ENCODE measurements at places on chromosomes 2 and 18.

DNA sequence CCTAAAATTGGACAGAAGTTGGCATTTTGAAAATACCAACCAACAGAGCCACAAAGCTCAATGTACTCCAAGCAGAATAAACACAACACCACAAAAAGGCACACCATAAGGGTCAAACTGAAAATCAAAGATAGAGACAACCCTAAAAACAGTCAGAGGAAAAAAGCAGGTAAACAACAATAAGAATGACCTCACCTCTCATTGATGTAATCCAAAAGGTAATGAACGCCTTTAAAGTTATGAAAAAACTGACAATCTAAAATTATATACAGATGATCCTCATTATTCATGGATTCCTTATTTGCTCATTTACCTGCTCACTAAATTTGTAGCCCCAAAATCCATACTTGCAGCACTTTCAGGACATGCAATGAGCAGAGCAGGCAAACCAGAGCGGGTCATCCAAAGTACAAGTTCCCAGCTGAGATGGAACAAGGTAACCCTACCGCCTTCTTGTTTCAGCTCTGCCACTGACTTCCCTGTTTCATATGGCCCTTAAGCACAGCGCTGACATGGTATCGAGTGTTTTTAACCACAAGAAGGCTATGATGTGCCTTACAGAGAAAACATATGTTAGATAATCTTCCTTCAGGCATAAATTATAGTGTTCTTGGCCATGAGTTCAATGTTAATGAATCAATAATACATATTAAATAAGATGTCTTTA, 17.0 kb downstream of the RTN4 start:
- DNase-seq, result no peak

GRCh38 chr2:88489181-88489580, 36.7 kb upstream of the FOXI3 start:
- no peak for DNase-seq

- DNase-seq, result no peak
Measured at GRCh38 chr2:222568865-222569264, 87.0 kb downstream of the FARSB start.

DNA sequence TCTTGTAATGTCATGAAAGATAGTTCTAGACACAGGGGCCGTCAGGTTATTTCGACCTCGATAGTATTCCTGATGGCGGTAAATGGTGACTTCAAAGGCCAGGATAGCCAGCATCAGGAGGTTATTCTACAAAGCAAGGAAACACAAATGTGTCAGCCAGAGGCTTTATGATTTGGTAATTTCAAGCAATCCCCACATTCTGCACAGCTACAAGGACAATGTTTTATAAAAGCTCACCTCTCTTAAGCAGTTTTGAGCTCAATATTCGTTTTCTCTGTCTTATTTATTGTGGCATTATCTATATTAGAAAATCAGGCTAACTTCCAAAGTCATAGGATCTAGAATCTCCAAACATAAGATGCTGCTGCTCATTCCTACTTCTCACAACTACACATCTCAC, 235.2 kb downstream of the NAPG start:
- DNase-seq, result no peak

GRCh38 chr2:188292348-188293239, 920 bp downstream of the GULP1 start:
- peak; percentile 89 for DNase-seq

DNA sequence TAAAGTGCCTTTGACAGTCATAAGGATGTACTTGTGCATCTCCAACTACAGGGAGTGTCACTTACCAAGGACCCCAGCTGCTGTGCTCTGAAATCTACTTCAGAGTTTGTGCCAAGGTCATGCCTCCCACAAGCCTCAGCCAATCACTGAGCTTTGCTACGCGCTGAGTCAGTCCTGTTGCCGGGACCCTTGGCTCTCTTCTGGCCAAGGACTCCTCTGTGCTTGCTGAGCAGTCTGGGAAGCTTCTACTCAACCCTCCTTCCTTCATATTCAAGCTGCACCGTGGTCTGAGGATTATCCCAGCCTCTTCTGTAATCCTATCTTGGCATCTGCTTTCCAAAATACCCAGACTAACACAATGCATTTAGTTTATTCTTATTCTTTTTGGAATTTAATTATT, 398.9 kb upstream of the FANCL start:
- DNase-seq, result no peak

GRCh38 chr2:156818944-156819343, 382.8 kb downstream of the GPD2 start:
- no peak for DNase-seq

GRCh38 chr18:10907749-10908148, 241.6 kb downstream of the PIEZO2 start:
- DNase-seq, result no peak
